ENCODE measurements at places on chromosomes 4 and X.

- DNase-seq = no peak
These were observed 1199.1 kb downstream of the ADGRL3 start for GRCh38 chr4:62399242-62399641.

DNA sequence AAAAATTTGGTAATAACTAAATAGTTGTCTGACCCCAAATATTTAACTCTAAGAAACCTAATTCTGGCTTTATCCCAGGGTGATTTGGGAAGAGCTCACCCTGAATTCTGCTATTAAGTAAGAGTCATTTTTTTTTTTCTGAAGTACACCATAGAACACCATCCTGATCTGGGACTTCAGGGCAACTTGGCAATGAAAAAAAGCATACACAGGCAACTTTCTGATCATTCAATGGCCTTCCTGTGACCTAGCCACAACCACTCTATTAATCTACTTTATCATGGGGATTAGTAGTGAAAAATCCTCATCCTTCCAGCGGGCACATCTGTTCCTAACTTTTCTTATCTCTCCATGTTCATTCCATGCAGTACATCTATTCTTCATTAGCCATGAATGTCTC lies 333.2 kb upstream of the MAD2L1 start:
- DNase-seq = no peak

DNA sequence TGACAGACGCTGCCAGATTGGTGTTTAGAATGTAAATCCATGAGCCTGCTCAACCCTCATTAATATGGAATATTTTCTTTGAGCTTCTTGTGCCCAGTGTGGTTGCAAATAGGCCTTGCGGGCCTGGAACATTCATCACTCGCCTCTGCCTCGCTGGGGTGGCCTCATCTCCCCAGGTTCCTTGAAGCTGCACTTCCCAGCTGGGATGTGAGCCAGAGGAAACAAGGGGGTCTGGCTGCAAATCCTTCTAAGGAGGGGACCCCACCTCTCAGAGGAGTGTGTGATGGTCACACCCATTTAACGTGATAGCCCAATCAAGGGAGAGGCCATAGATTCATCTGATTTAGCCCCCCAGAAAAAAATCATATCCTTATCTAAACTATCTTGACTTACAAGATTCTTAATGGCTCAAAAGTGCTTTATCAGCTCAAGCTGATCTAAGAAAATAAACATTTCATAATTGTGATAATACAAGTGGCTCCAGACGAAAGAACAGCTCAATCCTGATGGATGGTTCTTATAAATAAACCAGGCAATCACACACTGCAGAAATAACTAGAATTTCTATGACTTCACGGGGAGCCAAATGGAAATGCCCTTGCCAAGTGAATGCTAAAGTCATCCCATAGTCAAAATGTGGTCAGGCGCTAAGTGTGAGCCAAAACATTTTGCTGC lies 189.9 kb downstream of the PTTG2 start:
- DNase-seq = no peak

DNA sequence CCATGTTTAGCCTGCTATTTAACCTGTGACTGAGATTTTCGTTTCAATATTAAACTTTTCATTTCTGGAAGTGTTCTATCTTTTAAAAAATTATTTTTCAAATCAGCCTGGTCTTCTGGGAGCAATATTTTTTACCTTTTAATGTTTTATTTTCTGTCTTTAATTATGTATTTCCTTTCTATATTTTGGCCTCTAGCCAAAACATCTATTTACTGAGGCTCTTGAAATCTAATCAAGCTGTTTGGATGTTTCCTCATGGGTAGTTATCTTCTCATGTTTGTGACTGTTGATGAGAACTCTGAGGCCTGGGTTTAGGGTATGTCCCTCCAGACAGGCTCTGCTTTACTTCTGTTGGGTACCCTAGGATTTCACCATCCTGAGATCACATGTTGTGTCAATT lies 10.3 kb upstream of the SLC10A4 start:
- no peak for DNase-seq

- no peak for DNase-seq
These were observed at the start of gene SLC34A2 for GRCh38 chr4:25654971-25655963. Gene SLC34A2, plus strand, starts transcription at chr4:25655851. Its CDS starts 6,650 bp downstream, at chr4:25662501.

GRCh38 chr4:138992676-138993075 lies 22.9 kb upstream of the NOCT start:
- no peak for DNase-seq

DNA sequence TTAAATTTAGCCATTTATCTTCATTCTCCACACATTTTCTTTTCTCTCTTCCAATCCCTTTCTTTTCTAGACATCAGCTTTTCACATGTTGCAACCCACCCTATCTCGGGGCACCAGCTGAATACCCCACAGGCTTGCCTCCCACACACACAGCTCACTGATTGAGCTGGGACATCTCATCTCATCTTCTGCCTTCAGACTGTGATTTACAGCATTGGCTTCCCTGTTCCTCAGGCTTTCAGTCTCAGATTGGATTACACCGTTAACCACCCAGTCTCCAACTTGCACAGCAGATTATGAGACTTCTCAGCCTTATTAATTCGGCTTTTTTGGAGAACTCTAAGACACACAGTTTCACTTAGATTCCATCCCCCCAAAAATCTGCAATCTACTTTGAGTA lies 93.7 kb downstream of the PRSS12 start:
- DNase-seq = no peak

GRCh38 chrX:19799319-19800182 lies 87.8 kb downstream of the SH3KBP1 start:
- no peak for DNase-seq

- no peak for DNase-seq
These were observed 130.2 kb downstream of the GASK1B start for GRCh38 chr4:158042591-158043030.
